ENCODE measurements at places on chromosomes 3 and 15.

DNA sequence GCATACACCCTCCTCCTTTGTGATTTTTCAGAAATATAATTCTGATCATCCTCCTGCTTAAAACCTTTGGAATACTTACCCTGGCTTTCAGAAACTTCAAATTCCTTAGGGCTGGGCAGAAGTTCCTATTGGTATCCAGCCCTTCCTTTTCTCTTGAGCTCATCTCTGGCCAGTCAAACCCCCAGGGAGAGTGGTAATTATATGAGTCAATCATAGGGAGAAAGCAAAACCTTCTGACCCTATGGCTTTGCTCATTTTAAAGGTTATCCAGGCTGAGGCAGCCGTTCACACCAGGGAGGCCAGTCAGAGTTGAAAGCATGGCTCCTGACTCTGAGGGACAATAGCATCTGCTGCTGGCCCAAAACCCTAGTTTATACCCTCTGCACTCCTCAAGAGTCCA lies 23.9 kb upstream of the CTNNB1 start:
- no peak for DNase-seq

DNA sequence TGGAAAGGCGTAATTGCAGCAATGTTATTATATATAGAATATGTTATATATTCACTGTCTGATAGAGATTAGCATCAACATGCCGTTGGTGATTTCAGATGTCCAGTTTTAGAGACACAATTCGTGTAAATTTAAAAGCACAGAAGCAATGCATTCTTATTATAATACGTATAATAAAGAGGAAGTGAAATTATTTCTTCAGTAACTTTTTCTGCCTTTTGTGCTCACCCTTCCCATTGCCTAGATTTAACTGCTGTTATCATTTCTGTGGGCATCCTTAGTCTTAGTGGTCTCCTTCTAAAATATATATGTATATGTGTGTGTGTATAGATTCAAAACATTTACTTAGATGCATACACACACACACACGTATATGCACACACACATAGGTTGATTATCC lies 592.5 kb upstream of the GOLIM4 start:
- DNase-seq, result no peak

GRCh38 chr3:48636149-48636655 lies 941 bp upstream of the SLC26A6 start:
- DNase-seq, result no peak

DNA sequence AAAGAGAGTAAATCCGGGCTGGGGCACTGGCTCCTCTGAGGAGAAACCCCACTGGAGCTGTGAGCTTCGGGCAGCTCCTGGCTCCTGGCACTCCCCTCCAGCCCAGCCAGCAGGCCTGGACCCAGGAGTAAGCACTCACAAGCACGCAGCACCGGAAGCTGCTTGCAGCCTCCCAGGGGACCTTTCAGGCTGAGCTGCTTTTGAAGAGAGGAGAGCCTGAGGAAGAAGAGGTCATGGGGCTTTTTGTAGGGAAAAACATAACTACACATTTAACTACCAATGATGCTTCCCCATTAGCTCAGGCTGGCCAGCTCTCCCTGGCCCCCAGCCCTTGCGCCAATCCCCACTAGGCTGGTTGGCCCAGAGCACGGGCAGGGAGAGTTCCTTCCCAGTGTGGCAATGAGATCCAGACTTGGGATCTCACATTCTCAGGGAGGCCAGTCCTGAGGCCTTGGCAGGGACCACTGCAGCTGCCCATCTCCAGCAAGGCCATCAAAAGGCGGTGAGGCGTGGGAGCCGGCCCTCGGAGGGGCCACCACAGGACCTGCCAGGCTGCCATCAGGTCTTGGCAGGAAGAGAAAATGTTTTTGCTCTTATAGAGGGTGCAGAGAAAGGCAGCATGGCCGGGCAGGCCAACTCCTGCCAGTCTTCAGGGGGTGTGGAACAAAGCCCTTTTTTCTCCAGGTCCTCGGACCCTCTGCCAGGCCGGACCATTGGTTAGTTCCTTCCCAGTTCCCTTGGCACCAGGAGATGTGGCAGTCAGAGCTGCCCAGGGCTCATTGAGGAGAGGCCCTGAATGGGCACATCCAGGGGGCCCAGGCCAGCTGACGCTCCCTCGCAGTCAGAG lies 41.5 kb upstream of the MFGE8 start:
- peak; percentile 30 for DNase-seq

DNA sequence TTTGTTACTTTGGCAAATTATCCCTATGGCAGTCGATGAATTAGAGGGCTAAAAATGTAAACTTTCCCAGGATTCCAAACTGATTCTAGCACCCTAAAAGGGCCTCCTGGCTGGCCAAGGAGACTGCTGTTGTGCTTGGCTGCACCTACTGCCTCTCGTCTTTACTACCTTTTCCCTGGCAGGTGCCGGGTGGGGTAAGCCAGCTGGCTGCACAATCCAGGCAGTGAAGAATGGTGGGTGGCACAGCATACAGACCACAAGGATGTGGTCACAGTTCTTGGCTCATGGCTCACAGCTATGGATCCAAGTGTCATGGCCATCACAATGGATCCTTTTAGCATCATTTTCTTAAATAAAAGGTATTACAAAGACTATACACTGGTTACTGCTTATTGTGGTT lies 20.7 kb upstream of the SLC25A26 start:
- no peak for DNase-seq

DNA sequence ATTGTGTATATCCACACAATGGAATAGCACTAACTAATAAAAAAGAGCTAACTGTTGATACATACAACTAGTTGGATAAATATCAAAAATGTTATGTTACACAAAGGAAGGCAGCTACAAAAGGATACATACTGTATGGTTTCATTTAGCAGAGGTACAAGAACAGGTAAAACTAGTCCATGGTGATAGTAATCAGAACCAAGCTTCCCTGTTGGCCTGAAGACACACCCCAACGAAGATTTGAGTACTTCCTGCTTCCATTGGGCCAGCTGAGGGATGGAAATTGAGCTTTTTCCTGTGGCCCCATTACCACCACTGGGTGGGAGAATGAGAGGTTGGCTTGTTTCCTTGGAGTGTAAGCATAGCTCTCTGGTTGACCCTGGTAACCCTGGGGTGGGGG lies 117.3 kb upstream of the CADPS start:
- DNase-seq, result no peak

DNA sequence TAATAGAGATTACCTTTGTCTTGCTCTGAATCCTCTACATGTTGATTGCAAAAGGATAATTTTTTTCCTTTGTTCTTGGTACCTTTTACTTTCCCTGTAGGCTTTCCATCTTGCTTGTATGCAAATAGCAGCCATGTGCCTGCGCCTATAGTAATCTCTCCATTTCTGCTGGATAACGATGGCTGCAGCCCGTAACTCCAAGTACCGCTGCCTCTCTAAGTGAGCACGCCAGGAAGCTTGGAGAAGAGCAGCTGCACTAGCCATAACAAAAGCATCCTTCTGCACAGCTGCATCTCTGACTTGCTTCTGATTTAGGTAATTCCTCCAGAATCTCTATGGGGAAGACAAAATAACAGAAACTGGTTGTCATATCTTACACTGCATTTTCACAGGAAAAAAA lies 89.3 kb downstream of the NR2E3 start:
- no peak for DNase-seq

DNA sequence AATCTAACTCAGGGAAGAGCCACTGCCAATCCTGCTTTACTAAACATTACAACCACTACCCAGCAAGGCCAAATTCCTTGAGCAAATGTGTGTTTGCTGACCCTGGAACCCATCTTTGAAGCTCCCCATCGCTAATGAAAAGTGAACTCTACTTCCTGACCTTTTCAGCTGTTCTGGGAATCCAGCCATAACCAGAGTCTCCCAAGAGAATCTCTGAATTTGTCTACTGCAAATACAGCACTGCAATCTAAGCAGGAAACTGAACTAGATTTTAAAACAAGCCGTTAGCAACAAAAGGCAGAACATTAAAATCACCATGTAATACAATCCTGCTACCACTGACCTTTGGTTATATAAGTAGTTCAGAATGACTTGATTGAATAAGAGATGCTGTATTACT lies 309.2 kb downstream of the MAGI1 start:
- DNase-seq, result peak; percentile 80

- DNase-seq, result no peak
These were observed 13.2 kb upstream of the LMCD1 start for GRCh38 chr3:8488411-8488810.

DNA sequence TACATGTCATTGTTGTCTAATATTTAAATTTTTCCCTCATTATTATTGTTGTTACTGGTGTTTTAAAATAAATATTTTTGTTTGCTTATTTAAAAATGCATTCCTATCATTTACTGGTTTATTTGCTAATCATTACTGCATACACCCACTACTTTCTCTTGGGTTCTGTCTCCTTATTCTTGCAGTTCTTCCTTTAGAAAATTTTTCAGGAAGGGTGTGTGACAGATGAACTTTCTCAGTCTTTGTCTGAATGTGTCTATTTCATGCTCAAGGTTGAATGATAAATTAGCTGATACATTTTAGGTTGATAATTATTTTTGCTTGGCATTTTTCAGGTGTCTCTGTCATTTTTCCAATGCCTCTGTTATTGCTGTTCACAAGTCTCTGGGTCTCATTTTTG lies 7.4 kb downstream of the AQP9 start:
- DNase-seq, result no peak

DNA sequence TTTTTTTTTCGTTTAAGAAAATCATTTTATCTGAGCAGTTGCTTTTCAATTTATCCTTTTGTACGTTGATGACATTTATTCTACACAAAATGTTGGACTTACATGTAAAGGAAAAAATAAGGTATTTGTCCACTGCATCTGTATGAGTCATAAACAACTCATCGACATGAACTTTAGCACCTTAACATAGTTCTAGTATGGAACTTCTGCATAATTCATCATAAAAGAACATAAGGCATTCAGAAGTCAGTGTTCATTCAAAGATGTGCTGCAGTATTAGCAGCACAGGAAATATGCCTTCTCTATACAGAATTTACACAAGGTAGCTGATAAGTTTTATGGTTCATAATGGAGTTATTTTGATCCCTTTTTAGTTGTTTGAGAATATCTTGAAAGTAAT lies 801.6 kb downstream of the CADM2 start:
- no peak for DNase-seq

- no peak for DNase-seq
These were observed 40.6 kb upstream of the ETV5 start for GRCh38 chr3:186149319-186149960.

DNA sequence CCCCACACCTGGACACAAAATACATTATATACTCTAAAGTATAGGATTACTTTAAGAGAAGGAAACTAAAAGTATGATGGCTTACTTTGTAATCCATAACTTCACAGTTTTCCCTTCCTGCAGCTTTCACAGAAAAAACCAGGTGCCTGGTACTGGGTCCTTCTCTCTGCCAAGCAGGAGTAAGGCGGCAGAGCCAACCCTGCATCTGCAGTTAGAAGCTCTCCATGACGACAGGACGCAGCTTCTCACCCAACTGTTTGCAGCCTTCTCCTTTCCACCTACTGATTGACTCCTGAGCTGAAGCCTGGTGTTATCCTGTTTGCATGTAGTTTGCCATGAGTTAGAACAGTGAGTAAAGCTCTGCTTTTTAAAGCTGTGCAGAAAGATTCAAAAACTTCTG lies 6.7 kb downstream of the MRAS start:
- DNase-seq, result no peak

GRCh38 chr3:157107037-157107436 lies 52.9 kb downstream of the CCNL1 start:
- no peak for DNase-seq

DNA sequence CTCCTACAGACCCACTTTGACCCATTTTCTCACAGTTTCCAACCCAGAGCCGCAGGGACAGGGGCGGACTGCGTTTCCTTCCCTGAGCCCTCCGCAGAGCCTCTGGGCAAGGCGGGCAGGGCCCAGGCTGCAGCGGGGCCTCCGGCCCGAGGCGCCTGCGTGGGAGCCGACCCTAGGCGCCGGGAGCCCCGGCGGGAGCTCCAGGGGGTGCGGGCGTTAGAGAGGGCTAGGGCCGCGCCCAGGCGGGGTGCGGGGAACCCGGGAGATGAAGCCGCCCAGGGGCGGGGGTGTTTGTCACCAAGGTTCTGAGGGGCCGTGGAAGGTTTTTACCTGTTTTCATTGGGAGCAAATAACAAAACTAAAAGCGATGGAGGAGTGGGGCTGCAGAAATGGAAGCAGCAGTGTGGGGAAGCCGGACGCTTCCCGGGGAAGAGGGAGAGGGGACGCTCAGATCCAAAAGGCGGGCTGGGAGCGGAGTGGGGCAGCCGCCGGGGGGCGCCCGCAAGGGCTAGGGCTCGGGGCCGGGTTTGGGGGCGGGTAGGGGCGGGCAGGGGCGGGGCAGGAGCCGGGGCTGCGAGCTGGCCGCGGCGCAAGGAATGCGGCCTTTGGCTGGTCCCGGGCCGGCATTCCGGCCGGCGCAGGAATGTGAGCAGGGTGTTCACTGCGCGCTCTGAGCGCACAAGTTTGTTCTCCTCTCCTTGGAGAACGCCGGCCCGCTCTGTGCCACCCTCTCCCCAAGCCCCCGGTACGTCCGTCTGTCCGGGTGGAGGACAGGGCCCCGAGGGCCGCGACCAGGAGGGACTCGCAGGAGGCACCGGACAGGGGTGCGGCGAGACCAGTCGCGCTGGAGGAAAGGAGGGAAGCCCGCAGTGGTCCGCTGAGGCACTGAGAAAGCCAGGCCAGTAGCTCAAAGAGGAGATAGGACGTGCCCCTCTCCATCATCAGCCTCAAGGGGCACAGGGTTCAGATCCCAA lies 61.1 kb downstream of the AMOTL2 start:
- peak; percentile 86 for DNase-seq

GRCh38 chr3:108190346-108190745 lies 31.9 kb downstream of the IFT57 start:
- no peak for DNase-seq

- DNase-seq, result no peak
These were observed 201.4 kb upstream of the STT3B start for GRCh38 chr3:31331278-31331677.

DNA sequence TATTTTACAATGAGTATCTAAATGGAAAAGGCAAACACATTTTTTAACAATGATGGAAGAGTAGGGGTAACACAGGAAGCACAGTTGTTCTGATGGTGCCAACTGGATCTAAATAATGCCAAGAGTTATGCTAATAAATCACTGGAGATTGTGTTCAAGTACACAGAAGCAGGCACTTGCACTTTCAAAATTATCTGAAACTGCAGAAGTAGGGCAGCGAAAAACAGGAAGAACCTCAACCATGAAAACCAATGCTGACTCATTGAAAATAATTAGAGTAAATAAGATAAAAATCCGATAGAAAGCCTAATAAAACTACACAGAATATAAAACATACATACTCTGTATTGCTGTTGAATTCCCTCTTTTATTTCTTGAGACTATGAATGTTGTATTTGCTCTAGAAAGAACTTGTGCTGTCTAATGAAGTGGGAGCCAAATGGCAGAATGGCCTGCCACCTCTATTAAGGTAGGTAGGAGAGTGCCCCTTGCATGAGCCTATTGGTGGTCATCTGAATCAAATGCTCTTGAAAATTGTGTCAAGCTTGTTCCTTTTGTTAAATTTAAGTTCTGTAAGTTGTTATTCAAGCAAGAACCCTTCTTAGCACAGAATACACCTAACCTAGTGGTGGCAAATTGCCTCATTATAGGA lies 93.7 kb downstream of the ABI3BP start:
- no peak for DNase-seq
